ENCODE measurements at places on chromosomes 2 and 18. TPM values are rescaled to one million over a fixed set of nuclear protein-coding genes. Genes with fewer than 3 reads are reported as not detected.

Gene VWC2L
- 0.23 TPM for total RNA-seq

Gene SP140
- not detected for total RNA-seq

- no peak overlapping the region for H3K27ac ChIP-seq
- H3K36me3 ChIP-seq, result no peaks in the 10 kb centered on the region
- no peak overlapping the region for H3K4me3 ChIP-seq
Observed at GRCh38 chr18:13392899-13393298, 174.3 kb downstream of the LDLRAD4 start.

DNA sequence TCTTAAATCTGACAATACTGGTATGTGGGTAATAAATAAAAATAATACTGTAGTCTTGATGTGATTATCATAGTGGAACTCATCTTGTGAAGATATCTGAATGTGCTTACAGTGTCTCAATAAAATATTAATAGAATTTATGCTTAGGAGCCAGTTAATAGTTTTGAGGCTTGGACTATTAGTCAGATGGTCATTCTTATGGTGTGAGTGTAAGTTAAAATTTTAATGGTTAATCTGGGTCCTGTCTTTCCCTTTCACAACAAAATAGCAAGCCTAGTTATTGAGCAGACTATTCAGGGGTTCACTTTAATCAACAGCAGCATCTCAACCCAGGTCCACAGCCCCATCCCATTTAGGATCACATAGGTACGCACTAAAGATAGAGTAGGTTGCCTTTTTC is 138.9 kb downstream of the HAUS1 start:
- H3K36me3 ChIP-seq, result no peaks in the 10 kb centered on the region
- H3K27me3 ChIP-seq, result no peaks in the 10 kb centered on the region
- H3K4me1 ChIP-seq, result no peaks in the 10 kb centered on the region

- H3K36me3 ChIP-seq, result peaks cover 4% of the 10 kb centered on the region
- no peak overlapping the region for H3K27ac ChIP-seq
- no peak overlapping the region for H3K4me3 ChIP-seq
- DNase-seq, result no peak
- H3K4me1 ChIP-seq, result peaks cover 56% of the 10 kb centered on the region
Observed at GRCh38 chr2:54579061-54579681, 123.0 kb downstream of the SPTBN1 start.

DNA sequence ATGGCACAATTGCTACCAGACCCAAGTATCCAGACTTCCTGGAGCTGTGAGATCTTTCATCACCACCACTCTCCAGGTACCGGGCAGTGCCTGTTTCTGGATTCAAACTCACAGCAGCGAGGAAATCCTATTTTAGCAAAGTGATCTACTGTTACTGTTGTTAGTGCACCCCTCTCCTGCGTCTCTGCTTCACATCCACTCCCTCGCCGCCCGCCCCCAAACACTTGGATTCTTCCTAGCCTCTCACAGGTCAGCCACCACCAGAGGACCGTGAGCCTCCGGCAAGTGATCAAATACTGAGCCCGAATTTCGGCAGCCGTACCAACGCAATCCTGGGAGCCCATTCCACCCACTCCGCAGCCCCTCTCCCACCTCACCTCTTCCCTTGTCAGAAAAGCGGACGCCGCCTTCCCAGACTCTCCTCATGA is 519 bp downstream of the METTL4 start:
- H3K4me3 ChIP-seq, result peak overlapping the region; percentile 96
- peaks cover 3% of the 10 kb centered on the region for H3K36me3 ChIP-seq
- peak; percentile 58 for DNase-seq
- no peaks in the 10 kb centered on the region for H3K27me3 ChIP-seq
- peak overlapping the region; percentile 99 for H3K27ac ChIP-seq

DNA sequence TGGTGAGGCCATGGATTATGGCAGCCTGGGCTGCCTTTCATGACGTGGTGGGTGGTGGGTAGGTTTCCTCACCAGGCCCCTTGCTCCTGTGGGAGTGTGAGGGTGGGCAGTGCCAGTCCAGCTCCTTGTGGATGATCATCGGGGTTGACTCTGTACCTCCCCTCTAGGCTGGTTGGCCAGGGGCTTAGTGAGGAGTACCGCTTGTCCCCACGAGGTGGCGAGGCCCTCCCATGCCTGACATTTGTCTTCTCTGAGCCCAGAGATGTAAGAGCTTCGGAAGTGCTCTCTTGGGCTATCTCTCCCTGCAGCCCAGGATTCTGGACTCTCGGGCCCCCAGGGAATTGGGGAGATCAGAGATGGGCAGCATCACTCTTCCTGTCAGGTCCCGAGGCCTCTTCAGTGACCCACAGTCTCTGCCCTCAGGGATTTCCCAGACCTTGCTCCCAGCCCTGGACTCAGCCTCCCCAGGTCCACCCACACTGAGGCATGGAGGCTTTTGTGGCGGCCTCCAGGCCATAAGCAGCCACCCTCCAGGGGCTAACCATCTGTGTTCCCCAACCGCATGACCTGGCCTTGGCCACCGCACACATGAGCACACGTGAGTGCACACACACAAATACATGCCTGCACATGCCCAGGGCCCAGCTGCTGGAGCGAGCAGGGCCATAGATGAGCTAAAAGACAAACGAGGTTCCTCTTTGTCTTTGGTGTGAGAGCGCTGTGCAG is 6.5 kb downstream of the SPR start:
- H3K27ac ChIP-seq, result no peak overlapping the region
- peaks cover 59% of the 10 kb centered on the region for H3K27me3 ChIP-seq
- H3K36me3 ChIP-seq, result no peaks in the 10 kb centered on the region
- H3K4me1 ChIP-seq, result no peaks in the 10 kb centered on the region
- DNase-seq, result peak; percentile 66

DNA sequence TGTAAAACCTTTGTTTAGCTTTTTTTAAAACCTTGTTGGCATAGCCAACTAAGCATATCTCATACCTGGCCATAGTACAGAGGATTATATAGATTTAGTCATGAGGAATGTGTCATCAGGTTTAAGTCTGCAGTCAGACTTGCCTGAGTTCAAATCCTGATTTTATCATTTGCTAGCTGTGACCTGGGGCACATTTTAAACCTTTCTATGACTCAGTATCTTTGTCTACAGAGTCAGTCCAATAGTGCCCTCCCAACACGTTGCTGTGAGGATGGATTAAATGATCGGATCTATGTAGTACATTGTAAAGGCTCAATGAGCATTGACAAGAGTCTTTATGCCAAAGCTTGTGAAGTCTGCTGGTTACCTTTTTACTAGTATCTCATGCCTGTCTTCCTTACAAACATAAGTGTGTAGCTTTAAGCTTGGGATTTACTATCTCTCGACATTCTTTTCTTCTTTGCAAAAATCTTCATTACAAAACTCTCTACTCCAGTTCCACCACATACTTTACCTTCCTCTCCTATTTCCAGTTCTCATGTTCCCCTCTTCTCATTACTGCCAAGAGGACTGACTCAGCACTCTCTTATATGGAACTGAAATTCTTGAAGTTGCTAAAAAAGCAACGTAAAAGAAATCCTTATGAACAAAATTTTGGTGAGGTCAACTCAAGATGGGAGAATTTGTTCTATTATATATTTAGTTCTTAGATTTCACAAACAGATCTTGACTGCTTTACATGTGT is 68.1 kb upstream of the RBMS1 start:
- no peaks in the 10 kb centered on the region for H3K4me1 ChIP-seq
- H3K36me3 ChIP-seq, result peaks cover 2% of the 10 kb centered on the region
- no peak for DNase-seq
- no peak overlapping the region for H3K4me3 ChIP-seq
